Urinary bladder (tissue), 4 donors: ENCODE measurements at places on chromosomes 7 and 10. TPM values are rescaled to one million over a fixed set of nuclear protein-coding genes. Genes with fewer than 3 reads are reported as not detected.

CACNB2 gene
- 16.7 TPM for polyA plus RNA-seq

TRPV5 gene
- polyA plus RNA-seq = not detected

C10orf95 gene
- polyA plus RNA-seq = 0.11 TPM

POU6F2 gene
- 2.1 TPM for polyA plus RNA-seq

CFAP70 gene
- 0.56 TPM for polyA plus RNA-seq

GCK gene
- polyA plus RNA-seq = 2.1 TPM

DGKI gene
- polyA plus RNA-seq = 1.8 TPM

GRCh38 chr7:103996639-103997038 lies 7.2 kb upstream of the RELN start:
- no peak for DNase-seq

DNA sequence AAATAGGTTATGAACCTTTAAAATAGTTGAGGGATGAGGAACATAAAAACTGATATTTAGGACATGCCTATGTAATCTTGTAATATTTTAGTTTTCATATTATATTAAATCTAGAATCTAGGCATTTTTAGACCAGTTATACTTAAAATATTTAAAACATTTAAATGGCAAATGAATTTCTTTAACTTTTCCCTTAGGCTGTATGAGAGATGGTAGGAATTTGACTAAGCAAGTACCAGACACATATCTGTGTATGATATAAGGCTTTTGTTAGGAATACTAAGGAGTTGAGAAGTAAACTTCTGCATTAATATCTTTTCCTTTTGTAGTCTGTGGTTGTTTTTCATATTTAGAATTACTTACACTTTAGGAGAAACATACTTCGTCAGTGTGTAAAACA lies 25.1 kb downstream of the SEPTIN7 start:
- no peak for DNase-seq

DNA sequence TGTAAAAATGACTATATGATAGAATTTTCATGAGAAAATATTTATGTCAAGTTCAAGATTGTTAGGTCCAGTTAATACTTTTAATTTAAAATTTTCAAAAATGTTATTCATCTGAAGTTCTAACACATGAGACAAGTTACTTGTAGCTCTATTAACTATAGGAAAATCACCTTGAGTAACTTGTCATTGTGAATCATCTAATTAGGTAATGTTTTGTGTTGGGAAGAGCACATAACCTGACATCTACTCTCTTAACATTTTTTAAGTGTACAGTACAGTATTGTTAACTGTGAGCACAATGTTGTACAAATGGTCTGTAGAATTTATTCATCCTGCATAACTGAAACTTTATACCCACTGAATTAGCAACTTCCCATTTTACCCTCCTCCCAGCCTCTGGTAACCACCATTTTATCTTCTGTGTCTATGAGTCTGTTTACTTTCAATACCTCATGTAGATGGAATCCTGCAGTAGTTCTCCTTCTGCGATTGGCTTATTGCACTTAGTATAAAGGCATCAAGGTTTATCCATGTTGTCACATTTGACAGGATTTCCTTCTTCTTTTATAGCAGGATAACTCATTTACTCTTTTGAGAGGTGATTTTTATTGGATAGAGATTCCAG lies 54.6 kb downstream of the ARL4A start:
- no peak for DNase-seq

- DNase-seq = no peak
Observed at GRCh38 chr10:14557567-14557966, 217.1 kb downstream of the FAM107B start.

- DNase-seq = no peak
Observed at GRCh38 chr10:44316922-44317215, 68.0 kb downstream of the CXCL12 start.

- DNase-seq = no peak
Observed at GRCh38 chr10:133511907-133512528, 15.1 kb upstream of the CYP2E1 start.

DNA sequence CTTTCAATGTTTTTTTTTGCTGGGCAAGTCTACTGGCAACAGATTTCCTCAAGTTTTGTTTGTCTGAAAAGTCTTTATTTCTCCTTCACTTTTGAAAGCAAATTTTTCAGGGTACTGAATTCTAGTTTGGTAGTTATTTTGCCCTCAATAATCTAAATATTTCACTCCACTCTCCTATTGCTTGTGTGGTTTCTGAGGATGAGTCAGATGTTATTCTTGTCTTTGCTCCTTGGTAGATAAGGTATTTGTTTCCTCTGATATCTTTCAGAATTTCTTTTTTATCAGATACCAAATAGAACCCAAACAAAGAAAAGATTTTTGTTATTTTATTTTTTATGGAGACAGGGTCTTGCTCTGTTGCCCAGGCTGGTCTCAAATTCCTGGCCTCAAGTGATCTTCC lies 99.2 kb upstream of the MALRD1 start:
- DNase-seq = no peak

DNA sequence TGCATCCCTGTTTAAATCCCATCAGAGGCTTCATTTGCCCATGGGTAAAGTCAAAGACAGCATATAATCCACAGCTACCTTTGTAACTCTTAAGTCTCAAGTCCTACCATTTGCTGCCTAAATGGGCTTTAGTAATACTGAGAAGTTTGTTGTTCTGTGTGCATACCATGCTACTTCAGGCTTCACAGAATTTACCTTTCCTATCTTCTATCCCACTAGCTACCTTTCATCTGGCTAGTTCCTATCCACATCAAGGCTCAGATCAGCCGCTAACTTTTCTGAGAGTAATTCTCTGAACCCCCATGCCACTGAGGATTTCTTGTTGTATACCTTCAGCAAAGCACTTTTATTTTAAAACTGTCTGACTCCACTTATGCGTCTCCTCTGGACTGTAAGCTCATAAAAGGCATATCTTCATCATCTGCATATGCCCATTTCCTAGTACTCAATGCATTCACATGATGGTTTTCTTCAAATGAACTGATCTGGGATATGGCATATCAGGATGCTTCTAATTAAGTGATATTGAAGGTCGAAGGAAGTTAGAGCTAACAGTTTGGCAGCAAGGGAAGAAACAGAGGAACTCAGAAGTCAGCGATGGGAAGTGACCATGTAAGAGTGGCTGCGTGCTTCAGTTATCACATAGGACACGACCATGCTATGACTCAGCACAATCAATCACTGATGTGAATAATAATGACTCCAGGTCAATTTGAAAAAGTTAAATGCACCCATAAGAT lies 283.9 kb upstream of the DKK1 start:
- no peak for DNase-seq

- no peak for DNase-seq
Observed at GRCh38 chr7:935164-935873, 19.2 kb downstream of the ADAP1 start.

DNA sequence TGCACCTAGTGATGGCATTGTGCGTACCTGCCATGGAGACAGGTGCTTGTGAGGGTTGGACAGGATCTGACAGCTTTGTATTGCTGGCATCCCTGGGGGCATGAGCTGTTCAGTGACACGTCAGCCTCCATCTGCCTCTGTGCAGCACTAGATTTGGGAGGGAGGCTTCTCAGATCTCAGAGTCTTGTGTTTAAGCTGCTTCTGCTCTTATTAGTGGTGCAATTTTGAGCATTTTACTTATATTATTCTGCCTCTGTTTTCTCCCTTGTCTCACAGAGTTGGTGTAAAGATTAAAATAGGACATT lies 5.1 kb downstream of the ARHGAP22 start:
- DNase-seq = no peak
